ENCODE measurements at places on chromosomes 3 and 15.

DNA sequence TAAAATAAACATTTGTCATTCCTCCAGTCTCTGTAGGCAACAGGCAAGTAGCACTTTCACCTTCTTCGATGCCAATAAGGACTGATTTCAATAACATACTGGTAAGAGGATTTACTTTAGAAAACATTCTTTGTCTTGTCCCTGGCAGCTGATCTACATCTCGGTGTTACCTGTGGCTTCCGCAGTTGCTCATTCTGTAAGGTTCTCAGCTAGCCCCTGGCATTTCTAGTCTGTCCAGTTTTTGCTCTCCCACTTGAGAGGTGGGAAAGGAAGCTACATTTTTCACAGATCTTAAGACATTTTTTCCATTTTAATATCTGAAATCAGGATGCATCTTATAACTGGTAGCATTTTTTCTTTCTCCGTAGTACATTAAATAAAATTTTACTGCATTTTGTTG is 19.7 kb upstream of the MAP6D1 start:
- DNase-seq = no peak

- DNase-seq = no peak
Observed at GRCh38 chr15:74134387-74135027, 4.1 kb downstream of the ISLR2 start.

GRCh38 chr3:125695688-125696087 is 100.4 kb upstream of the OSBPL11 start:
- no peak for DNase-seq

GRCh38 chr15:51970132-51970817 is 1.3 kb downstream of the LEO1 start:
- no peak for DNase-seq

DNA sequence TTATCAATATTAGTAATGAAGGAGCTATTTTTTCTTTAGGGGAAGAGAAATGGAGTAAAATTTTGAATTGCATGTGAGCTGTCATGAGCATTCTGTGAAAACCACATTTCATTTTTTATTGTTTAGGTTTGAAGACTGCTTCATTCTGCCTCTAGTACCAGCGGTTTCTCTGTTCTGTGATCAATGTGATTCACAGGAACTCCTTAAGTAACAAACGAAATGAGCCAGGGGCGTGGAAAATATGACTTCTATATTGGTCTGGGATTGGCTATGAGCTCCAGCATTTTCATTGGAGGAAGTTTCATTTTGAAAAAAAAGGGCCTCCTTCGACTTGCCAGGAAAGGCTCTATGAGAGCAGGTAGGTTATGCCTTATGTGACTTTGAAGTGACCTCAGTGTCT is 13.0 kb downstream of the NIPA2 start:
- no peak for DNase-seq

GRCh38 chr3:73432023-73432705 is 192.6 kb downstream of the PDZRN3 start:
- DNase-seq = no peak

- no peak for DNase-seq
Observed at GRCh38 chr3:4716706-4717362, 223.7 kb downstream of the ITPR1 start.

DNA sequence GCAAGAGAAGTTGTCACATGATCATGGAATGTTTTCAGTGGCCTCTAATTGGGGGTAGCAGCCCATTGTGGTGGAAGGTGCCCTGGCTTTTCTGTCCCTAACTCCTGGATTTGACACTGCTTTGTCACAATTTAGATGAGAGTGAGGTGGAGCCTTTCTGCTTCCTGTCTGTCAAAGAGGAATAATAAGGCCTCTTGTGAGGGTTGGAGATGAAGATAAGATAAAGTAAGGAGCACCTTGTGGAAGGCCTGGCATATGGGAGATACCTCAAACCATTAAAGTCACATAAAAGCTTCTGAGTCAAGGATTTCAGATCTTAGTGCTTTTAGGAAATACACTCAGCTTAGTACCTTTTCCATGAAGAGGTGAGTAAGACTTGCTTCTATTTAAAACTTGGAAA is 172.6 kb upstream of the FAM3D start:
- no peak for DNase-seq

GRCh38 chr15:65569728-65570127 is 39.5 kb downstream of the HACD3 start:
- no peak for DNase-seq

DNA sequence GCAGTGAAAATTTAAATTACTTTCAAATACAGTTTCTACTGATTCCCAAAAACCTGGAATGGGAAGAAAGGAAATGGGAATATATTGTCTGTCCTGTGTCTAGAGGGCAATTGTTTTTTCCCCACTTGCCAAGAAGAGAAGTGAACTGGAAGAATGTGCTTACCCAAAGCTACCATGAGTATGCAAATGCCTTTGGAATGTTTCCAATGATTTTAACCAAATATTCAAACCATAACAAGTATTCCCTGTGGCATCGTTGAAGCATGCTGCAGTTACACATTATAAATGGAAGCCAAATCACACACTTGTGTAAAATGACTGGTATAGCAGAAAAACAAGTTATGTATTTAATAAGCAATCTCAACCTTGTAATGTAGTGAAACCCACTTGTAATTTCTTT is 368.2 kb downstream of the GBE1 start:
- no peak for DNase-seq

DNA sequence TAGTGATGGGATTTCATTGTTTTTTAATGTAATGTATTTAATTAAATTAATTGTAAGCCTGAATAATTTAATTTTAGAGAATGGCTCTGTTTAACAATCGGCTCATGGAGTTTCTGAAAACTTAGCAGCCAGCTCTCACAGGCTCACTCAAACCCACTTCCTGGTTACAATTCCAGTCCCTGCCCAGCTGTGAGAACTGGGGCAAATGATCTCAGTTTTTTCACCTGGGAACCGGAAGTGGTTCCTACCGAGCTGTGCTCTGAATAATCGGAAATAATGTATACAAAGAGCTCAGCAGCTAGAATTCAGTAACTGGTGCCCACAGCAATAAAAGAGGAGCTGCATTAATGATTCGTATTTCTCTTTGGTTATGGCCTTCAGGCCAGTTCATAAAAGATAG is 244.3 kb upstream of the MCTP2 start:
- DNase-seq = no peak

- DNase-seq = no peak
Observed at GRCh38 chr3:106022913-106023312, 154.1 kb upstream of the CBLB start.

- DNase-seq = no peak
Observed at GRCh38 chr15:66472176-66472999, 25.2 kb downstream of the SNAPC5 start.

GRCh38 chr3:27089645-27090044 is 279.5 kb downstream of the NEK10 start:
- DNase-seq = no peak

GRCh38 chr3:112789787-112790186 is 56.9 kb downstream of the CD200R1L start:
- DNase-seq = no peak

DNA sequence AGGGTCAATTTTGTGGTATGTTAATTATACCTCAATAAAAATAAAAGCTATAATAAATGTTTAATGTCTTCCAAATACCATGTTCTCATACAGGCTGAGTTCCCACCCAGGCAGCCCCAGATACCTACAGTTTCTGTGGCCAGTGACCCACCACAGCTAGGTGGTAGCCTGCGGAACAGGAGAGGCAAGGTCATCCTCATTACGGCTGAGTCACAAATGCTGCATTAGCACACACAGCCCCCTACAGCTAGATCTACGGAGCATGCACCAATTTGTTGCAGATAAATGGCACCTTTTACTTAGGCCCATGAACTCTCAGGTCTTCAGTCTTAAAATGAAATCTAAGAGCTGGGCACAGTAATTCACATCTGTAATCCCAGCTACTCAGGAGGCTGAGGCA is 5.1 kb downstream of the SPATA12 start:
- DNase-seq = no peak
